ENCODE measurements at places on chromosomes 11 and 22.
A peak's percentile ranks its signal among the peaks of the same experiment; 100 is the strongest.

GRCh38 chr11:123740787-123741158 lies 687 bp downstream of the ZNF202 start:
- no peak for DNase-seq

DNA sequence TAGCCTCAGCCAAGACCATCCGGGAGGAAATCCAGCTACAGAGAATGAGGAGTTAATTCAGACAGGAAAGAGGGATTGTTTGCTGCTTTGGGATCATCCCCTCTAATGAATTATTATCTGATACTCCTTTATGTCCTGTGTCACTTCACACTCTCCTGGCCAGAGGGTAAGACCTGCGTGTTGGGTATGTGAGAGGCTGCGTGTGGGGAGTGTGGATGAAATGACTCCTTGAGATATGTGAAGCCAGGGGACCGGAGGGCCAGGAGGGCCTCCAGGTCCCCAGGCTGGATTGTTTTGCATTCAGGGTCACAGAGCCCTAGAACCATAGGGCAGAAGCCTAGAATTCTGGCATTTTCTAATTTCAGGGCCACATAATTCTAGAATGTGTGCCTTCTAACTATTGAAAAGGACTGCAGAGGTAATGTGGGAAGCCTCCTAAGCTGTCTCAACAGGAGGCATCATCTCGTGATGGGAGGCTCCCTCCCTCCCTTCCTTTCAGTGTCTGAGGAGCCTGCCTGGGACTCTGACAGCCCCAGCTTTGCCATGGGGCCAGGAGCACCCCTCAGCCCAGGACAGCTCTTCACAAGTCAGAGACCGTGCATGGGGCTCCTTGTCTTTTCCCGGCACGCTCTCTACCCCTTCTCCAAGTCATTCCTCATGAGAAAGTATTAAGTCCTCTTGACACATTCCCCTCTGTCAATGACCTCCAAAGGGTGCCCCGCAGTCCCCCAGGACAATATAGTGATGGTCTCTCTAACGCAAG lies 3.7 kb downstream of the TPBGL start:
- DNase-seq: no peak

GRCh38 chr11:27158456-27159334 lies 118.1 kb downstream of the BBOX1 start:
- DNase-seq: peak; percentile 30

- no peak for DNase-seq
Observed at GRCh38 chr11:119342362-119343130, 1.9 kb upstream of the C1QTNF5 start.

GRCh38 chr11:87039371-87039770 lies 1.6 kb downstream of the TMEM135 start:
- DNase-seq: no peak
